Spleen (tissue), 13 donors: ENCODE measurements at places on chromosomes 11 and 22. TPM values are rescaled to one million over a fixed set of nuclear protein-coding genes. Genes with fewer than 3 reads are reported as not detected.

Gene C11orf91
- total RNA-seq = not detected

DNA sequence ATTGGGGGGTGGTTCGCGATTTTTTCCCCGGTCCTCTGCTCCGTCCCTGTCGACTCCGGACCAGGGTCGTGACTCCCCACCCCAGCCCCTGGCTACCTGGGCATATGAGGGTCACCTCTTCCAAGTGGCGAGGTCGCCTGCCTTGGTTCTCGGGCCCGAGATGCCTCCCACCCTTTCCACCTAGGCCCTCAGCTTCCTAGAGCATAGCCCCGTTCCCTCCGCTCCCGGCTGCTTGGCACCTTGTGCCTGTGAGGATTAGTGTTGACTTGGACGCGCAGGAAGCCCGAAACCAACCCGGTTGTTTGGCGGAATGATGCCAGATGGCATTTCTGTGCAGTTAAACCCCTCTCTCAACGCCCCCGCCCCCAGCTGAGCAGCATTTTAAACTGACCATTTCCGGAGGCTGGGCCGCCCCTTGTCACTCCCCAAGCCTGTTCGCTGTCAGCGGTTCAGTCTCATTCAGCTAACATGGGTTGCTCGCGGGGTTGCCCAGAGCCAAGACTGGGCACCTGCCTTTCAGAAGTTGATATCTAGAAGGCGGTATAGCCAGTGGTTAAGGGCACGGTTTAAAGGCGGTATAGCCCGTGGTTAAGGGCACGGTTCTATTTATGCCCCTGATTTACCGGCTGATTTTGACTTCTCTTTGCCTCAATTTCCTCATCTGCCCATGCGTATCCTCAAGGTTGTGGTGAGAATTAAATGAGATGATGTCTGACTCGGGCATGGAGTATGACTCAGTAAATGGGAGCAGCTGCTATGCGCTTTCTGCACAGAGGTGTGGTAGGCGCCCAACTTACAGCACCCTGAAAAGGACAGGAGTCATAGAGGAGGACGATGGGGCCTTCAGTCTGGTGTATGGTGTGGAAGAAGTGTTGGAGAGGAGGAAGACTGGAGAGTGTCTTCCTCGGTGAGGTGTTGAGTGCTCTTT lies 639 bp downstream of the INCENP start:
- no peak for DNase-seq

Gene CARD10
- 11.3 TPM for total RNA-seq

DNA sequence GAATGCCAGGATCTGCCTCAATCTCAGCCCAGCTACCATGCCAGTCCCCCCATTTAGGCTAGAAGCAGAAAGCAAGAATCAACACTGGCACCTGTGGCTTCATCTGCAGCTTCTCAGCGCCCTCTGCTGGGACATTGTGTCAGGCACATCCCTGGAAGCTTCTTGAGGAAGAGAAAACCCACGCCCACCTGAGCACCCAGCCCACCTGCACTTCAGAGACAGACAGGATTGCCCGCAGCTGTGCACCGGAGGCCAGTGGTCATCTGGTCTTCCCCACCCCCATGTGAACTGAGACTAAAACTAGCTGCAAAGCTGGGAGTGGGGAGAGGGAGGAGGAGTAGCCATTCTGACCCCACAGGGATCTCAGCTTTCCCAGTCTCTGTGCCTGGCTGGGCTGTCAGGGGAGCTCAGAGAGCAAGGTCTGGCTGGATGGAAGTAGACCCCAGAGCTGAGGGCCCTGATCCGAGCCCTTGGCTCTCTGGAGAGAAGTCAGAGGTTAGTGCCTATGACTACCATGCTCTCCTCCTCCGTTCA lies 66.8 kb downstream of the FEZ1 start:
- no peak for DNase-seq

DNA sequence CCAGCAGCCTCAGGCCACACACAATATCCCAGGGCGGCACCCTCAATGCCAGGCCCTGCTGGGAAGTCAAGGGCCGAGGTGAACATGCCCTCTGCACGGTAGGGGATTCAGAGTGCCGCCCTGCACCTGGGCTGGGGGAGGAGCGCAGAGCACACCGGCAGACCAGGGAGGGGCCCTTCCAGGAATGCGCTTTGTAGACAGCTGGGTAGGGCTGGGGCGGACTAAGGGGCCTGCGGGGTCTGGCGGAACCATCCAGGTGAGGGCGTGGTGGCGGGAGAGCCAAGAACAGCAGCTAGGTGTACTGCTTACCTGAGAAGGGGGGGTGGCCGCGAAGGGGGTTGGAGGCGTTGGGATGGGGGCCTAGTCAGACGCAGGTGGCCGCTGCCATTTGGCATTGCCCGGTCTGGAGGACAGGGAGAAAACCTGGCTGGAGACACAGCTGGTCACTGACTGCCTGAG lies 26.0 kb downstream of the DUSP8 start:
- DNase-seq = no peak

Gene UBQLN3
- 0.29 TPM for total RNA-seq

- no peak for DNase-seq
Measured at GRCh38 chr22:37909766-37910165, 3.7 kb downstream of the MICALL1 start.
